Small intestine (tissue), 16 donors: ENCODE measurements at places on chromosomes 13 and 19.

DNA sequence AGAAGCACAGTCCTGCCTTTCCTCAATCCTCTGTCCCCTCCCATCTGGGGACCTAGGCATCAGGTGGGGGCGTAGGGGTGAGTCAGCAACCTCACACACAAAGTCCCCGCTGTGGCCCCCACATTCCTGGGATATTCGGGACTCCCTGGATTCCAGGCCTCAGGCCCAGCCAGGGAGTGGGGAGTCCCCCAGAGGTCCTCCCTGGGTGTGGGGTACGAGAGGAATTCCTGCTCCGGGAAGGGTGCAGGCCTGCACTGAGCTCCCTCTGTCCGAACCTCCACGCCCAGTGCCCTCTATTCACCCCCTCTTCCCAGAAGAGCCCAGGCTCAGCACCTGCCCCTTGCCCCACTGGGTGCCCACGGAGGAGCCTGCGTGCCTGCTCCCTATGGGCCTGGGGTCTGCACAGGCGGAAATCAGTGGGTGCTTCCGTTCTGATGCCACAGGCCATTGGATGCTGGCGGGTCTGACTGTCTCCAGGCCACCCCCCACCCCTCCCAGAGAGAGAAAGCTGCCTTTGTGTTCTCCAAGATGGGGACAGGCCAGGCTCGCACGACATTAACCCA lies 3.4 kb downstream of the CADM4 start:
- no peaks in the 10 kb centered on the region for H3K36me3 ChIP-seq
- H3K27ac ChIP-seq, result no peak overlapping the region
- peaks cover 15% of the 10 kb centered on the region for H3K4me1 ChIP-seq
- no peak overlapping the region for H3K4me3 ChIP-seq
- peak; percentile 24 for DNase-seq

DNA sequence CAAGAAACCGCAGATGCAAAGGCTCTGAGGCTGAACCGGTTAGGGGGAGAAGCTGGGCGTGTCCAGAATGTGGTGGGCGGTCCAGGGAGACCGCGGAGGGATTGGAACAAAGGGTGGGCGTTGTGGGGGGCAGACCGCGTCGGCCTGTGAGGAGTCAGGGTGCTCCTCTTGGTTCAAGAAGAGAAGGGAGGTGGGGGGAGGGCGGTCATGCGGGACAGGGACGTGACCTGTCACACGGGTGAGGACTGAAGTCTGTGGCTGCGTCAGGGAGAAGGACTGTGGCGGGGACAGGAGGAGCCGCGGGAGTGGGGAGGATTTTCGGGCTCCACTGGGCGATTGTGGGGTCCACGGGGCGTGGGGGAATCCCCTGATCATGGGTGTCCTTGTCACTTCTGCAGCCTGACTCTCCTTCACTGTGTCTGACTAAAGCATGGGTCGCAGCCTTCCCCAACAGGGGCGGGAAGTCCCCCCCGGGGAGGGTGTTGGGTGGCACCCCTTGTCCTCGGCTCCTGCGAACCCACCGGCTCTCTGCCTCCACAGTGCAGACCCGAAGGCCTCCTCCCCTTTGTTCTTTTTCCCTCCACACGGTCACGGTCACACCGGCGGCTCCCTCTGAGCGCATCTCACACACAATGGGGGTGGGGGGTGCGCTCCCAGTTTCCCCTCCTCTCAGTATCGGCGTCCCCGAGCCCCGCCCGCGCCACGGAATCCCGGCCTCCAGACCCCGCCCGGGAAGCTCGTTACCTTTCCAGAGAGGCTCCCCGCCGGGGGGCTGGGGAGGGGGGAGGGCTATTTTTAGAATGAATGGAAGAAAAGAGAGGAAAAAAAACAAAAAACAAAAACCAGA lies 16.4 kb upstream of the KCNN1 start:
- no peak for DNase-seq
- peaks cover 60% of the 10 kb centered on the region for H3K27me3 ChIP-seq
- no peak overlapping the region for H3K4me3 ChIP-seq
- H3K36me3 ChIP-seq, result no peaks in the 10 kb centered on the region

DNA sequence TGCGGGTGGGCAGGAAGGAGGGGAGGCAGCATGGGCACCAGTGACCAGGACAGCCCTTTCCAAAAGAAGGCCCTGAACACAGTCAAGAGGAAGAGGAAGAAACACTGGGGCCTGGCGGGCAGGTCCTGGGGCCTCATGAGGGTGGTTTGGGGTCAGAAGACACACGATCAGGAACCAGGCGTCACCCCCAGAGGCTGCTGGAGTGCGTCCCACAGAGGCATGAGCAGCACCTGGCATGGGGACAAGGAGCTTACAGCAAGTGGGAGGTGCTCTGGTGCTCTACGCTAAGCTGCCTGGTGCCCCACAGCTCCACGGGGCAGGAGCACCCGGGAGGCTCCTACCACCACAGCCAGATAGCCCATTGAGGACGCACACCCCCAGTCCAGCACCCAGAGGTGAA lies 20.0 kb downstream of the ELL start:
- H3K4me1 ChIP-seq, result peaks cover 32% of the 10 kb centered on the region
- H3K4me3 ChIP-seq, result no peak overlapping the region
- no peak for DNase-seq

DNA sequence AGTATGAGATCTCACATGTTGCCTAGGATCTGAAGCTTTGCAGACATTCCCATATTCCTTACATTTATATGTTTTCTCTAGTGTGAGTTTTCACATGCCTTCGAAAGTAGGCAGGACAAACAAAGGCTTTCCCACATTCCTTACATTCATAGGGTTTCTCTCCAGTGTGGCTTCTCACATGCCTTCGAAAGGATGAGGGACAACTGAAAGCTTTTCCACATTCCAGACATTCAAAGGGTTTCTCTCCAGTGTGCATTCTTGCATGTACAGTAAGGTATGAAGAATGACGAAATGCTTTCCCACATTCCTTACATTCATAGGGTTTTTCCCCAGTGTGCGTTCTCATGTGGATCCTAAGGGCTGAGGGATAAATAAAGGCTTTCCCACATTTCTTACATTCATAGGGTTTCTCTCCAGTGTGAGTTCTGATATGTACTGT lies 14.2 kb downstream of the ZNF699 start:
- H3K4me3 ChIP-seq, result no peak overlapping the region
- peaks cover 25% of the 10 kb centered on the region for H3K36me3 ChIP-seq
- DNase-seq, result no peak
- no peaks in the 10 kb centered on the region for H3K27me3 ChIP-seq
- no peaks in the 10 kb centered on the region for H3K4me1 ChIP-seq

DNA sequence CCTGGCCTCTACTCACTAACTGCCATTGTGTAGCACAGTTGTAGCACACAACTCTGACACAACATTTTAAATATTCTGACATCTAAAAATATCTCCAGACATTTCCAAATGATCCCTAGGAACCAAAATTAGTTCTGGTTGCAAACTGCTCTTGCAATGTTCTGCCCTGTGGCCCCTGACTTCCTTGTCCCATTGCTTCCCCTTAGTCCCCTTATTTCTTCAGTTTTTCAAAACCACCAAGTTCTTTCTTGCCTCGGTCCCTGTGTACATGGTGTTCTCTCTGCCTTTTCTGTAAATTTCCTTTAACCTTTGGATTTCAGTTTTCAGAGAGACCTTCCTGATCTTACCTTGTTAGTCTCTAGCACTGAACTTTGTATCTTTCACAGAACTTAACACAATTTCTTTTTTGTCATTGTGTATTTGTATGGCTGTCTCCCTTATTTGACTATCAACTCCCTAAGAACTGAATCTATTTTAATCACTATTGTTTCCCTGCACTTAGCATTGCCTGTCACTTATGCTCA lies 87.6 kb upstream of the MLNR start:
- H3K27me3 ChIP-seq, result no peaks in the 10 kb centered on the region
- no peak overlapping the region for H3K27ac ChIP-seq
- no peak overlapping the region for H3K4me3 ChIP-seq
- peaks cover 16% of the 10 kb centered on the region for H3K36me3 ChIP-seq
- DNase-seq, result peak; percentile 53

- H3K27me3 ChIP-seq, result peaks cover 3% of the 10 kb centered on the region
- peak; percentile 85 for DNase-seq
- H3K4me1 ChIP-seq, result no peaks in the 10 kb centered on the region
- H3K36me3 ChIP-seq, result no peaks in the 10 kb centered on the region
Observed at GRCh38 chr19:39307046-39307821, 11.0 kb downstream of the IFNL1 start.

- H3K36me3 ChIP-seq, result no peaks in the 10 kb centered on the region
- H3K4me3 ChIP-seq, result no peak overlapping the region
- H3K27ac ChIP-seq, result no peak overlapping the region
- no peaks in the 10 kb centered on the region for H3K4me1 ChIP-seq
- no peak for DNase-seq
Observed at GRCh38 chr13:23789576-23790346, 99.4 kb downstream of the MIPEP start.

DNA sequence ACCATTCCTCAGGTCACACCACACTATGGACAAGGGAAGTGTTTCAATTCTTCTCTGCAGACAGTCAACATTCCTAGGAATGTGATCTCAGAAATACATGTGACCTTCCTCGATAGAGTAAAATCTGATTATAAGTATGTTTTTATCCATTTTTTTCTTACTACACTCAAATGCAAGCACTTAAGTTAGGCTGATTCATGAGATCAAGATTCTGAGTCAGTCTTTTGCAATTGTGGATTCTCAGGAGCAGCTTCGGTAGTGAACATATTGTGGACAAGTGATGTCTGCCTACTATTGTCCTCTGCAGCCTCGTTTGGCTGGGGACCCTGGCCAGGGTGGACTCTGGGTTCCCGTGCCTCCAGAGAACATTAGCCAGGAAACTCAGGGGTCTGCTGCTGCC lies 3.2 kb downstream of the SERPINE3 start:
- H3K4me1 ChIP-seq, result peaks cover 4% of the 10 kb centered on the region
- no peak for DNase-seq
- no peaks in the 10 kb centered on the region for H3K36me3 ChIP-seq
- no peak overlapping the region for H3K4me3 ChIP-seq

- no peaks in the 10 kb centered on the region for H3K27me3 ChIP-seq
- H3K27ac ChIP-seq, result no peak overlapping the region
- H3K4me3 ChIP-seq, result no peak overlapping the region
- H3K36me3 ChIP-seq, result peaks cover 15% of the 10 kb centered on the region
Observed at GRCh38 chr13:33251131-33251661, 34.4 kb downstream of the STARD13 start.

GRCh38 chr19:47132194-47132852 lies 1.7 kb downstream of the SAE1 start:
- H3K27me3 ChIP-seq, result no peaks in the 10 kb centered on the region
- no peak overlapping the region for H3K27ac ChIP-seq
- H3K4me3 ChIP-seq, result no peak overlapping the region

DNA sequence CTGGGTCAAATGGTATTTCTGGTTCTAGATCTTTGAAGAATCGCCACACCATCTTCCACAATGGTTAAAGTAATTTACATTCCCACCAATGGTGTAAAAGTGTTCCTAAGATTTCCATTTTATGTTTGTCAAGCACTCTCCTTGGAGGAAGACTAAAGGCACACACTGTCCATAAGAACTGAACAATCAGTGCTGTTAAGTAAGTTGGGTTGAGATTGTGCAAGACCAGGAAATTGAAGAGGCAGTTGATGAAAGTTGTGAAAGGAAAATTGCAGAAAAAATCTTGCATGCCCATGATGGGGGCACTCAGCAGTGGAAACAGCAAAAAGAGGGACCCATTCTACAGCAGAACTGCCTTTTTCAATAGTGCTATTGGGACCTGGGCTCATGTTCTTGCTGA lies 323.6 kb downstream of the DLEU7 start:
- H3K36me3 ChIP-seq, result no peaks in the 10 kb centered on the region
- H3K27me3 ChIP-seq, result no peaks in the 10 kb centered on the region
- DNase-seq, result no peak
- no peak overlapping the region for H3K4me3 ChIP-seq
- no peaks in the 10 kb centered on the region for H3K4me1 ChIP-seq
- H3K27ac ChIP-seq, result no peak overlapping the region

DNA sequence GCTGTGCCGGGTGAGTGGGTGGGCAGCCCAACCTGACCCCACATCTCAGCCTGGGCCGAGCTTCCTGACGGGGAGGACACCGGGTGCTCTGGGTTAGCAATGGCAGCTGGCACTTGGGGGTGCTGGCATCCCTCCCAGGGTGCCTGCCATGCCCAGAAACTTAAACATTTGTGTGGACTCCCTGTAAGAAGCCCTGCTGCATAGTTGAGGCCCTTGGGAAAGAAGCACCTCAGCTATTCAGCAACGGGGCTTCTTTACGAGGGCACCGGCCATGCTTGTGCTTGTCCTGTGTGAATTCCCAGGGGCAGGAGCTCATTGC lies 33.8 kb upstream of the MEDAG start:
- no peak overlapping the region for H3K27ac ChIP-seq
- H3K4me1 ChIP-seq, result peaks cover 3% of the 10 kb centered on the region

GRCh38 chr13:60312851-60313505 lies 84.0 kb upstream of the TDRD3 start:
- no peak for DNase-seq
- H3K27me3 ChIP-seq, result no peaks in the 10 kb centered on the region
- no peaks in the 10 kb centered on the region for H3K4me1 ChIP-seq
- H3K36me3 ChIP-seq, result no peaks in the 10 kb centered on the region
- no peak overlapping the region for H3K27ac ChIP-seq
- H3K4me3 ChIP-seq, result no peak overlapping the region

DNA sequence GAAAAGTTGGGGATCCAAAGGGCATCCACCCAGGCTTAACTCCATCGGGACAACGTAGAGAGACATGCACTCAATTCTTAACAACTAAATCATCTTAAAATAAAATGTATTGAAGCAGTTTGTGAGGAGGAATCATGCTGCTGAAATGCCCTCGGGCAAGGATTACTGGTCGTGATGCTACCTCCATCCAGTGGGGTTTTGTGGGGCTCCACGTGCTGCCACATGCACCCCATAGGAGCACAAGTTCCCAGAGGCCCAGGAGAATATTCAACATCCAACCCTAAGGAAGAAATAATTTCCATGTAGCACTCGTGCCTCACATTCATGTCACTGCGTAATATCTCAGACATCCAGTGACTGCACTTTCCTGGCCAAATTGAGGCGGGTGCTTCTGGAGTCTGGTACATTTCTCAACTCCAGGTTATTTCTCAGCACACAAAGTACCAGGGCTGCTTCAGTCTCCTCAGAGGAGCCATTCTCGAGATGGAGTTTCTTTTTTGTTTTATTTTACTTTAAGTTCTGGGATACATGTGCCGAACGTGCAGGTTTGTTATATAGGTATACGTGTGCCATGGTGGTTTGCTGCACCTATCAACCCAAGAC lies 429.8 kb downstream of the FOXO1 start:
- DNase-seq, result no peak
- no peak overlapping the region for H3K4me3 ChIP-seq
- H3K27me3 ChIP-seq, result no peaks in the 10 kb centered on the region
- peak overlapping the region; percentile 56 for H3K27ac ChIP-seq
- no peaks in the 10 kb centered on the region for H3K36me3 ChIP-seq
